ENCODE measurements at places on chromosomes 12 and 14.

GRCh38 chr12:127293507-127294310 lies 973.3 kb upstream of the TMEM132C start:
- DNase-seq, result no peak

DNA sequence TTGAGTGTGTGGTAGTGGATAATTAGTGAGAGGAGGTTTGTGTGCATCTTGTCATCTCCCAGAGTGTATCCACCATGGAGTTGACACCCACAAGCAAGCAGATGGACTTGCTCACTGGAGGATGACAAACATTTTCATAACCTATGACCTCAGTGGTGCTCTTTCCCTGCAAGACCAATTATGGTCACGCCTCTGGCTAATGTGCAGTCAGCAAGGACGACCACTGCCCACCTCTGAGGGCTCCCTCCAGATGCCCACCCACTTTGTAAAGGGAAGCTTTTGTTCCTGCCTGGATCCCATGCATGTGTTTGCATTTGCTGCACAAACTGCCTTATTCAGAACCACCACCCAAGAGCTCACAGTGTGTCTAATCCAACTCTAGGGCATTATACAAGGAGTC lies 982.8 kb downstream of the TMEM121 start:
- no peak for DNase-seq

GRCh38 chr14:30084811-30085210 lies 157.2 kb upstream of the PRKD1 start:
- DNase-seq, result no peak

DNA sequence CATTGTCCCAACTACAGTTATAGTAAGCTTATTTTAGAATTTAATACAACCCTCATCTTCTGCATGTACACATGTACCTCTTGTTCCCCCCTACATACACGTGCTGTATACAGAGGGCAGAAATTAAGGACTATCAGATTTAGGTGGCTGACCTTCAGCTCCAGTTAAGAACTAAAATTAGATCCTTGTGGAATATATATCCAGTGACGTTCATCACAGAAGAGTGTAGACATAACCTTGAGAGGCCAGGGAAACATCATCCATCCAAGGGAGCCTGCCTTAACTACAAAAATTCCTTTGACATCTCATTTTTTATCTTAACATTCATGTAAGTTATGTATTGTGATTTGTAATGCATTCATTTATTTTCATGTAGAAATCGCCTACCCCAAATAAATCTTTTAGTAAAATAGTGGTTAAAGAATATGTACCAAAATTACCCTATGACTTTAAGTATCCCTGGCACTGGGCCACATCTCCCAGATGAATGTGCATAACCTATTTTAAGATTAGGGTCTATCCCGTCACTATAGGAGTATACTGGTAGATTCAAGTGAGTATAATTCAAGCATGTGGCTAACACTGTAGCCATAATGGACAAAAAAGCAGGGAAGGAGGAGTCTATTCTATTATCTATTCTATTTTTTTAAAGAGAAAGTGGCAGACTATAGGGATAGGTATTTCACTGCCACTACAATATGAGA lies 27.5 kb downstream of the RIC8B start:
- no peak for DNase-seq

GRCh38 chr12:20528208-20528607 lies 159.9 kb downstream of the PDE3A start:
- DNase-seq, result no peak

- no peak for DNase-seq
Measured at GRCh38 chr12:95548056-95548538, 3.2 kb downstream of the USP44 start.

DNA sequence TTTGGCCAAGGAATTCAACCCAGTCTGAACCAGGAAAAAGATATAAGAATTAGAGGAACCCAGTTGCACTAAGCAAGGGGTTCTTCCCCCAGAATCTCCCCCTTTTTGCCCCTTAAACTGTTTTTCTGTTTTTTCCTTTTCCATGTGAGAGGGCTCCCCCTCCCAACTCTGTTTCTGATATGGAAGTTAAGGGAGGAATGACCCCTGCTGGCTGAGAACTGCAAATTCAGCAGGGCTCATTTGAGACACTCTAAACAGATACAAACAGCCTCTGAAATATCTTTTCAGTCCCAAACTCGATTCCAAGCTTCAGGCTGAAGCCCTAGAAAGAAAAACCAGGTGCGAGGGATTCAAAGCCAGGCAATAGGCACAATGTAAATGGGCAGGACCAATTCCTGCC lies 132.7 kb downstream of the SLC41A2 start:
- no peak for DNase-seq

DNA sequence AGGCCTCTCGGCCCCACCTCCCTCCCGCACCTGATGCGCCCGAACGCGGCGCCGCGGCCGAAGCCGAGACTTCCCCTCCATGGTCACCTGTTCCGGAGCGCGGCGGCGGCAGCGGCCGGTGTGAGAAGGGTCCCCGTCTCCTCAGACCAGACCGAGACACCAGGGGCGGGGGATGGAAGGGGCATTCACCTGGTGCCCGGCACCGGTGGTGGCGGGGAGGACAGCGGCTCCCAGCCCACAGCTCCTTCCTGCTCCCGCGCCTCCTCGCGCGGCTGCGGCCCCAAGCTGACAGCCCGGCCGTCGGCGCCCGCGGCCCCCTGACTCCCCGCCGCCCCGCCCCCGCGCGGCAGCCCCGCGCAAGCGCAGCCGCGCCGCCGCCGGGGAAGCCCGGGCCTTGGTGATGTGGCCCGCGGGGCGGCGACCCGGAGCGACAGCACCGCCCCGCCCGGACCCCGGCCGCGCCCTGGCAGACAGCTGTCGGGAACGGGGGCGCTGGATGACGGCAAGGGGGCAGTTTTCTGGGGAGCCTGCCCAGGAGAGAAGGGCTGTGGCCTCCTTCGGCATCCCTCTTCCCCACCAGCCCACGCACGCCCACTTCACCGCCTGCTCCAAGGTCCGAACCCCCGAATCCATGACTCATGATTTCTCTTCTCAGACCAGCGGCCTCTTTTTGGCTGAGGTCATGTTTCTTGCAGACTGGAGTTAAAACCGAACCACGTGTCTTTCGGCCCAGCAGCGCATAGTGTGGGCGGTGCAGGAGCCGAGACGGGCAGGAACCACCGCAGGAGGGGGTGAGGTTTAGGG lies at the start of gene SLC41A2:
SLC41A2 (minus strand) TSS at position 290 of the 804 bp plus-strand sequence. CDS start 29,763 bp downstream, outside the sequence.
- peak; percentile 57 for DNase-seq

- DNase-seq, result no peak
Measured at GRCh38 chr14:77377502-77377844, 294 bp downstream of the SAMD15 start.

GRCh38 chr14:92863286-92864080 lies 59.5 kb upstream of the CHGA start:
- DNase-seq, result no peak

GRCh38 chr12:121325922-121326396 lies 26.3 kb downstream of the ANAPC5 start:
- DNase-seq, result no peak

GRCh38 chr12:51814311-51815088 lies 34.0 kb downstream of the FIGNL2 start:
- DNase-seq, result peak; percentile 34

DNA sequence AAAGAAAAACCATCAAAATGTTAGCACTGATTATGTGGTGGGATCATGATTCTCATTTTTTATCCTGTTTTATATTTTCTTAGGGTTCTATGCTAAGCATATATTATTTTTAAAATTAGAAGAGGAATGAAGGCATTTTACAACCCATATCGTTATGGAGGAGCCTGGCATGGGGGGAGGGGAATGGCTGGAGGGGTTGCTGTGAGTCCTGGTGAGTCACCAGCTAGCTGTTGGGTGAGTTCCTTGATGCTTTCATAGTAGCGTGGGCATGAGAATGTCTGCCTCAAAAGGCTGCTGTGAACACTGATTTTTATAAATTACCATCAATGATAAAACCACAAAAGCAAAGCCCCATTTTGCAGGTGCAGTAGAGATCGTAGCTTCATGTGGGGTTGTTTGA lies 46.9 kb downstream of the C14orf132 start:
- no peak for DNase-seq

- no peak for DNase-seq
Measured at GRCh38 chr14:53389202-53389601, 236.1 kb upstream of the DDHD1 start.

DNA sequence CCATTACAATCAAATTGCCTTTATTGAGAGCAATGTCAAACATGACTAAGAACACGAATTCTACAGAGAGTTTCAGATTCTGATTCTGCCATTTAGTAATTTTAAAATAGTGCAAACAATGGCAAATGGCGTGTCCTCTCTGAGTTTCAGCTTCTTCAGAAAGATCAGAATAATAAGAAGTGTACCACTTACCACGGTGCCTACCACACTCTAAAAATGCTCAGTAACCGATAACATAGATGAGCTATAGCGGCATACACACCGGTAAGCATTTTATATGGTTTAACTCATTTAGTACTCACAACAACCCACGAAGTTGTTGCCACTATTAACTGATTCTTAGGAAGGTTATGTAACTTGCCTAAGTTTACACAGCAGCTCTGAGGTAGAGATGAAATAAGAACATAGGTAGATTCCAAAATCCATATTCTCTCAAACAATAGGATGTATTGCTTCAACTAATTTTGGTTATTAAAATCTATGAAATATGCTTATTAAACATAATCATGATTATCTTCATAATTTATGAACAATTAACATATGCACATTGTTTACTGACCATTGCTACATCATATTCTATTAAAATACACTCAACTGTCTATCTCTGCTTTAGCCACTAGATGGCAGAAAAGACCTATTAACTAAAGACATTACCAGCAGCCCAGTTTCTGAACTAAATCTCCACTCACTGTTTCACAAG lies 38.3 kb downstream of the SLC6A15 start:
- DNase-seq, result no peak

- DNase-seq, result no peak
Measured at GRCh38 chr14:100051543-100051942, 13.7 kb upstream of the EVL start.

DNA sequence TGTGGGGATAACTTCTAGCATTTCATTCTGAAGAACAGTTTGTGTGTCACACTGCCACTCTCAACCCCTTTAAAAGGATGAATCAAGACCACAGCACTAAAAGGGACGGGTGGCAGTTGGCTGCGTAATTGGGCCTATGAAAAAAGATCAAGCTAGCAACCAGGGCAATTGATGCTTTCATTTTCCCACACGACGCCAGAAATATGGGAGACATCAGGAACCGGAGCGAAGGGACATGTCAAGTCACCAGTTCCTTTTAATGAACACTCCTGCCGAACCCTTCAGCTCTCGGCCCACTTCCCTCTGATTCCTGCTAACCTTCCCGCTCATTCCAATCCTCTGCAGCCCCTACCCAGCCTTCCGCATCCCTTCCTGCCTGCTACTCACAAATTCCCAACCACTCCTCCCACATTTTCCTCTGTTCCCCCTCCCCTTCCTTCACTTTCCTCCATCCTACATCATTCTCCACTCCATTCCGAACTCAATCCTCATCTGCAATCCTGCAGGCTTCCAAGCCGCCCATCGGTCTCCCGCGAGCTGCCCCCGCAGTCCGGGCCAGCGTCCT lies 753 bp downstream of the CSRNP2 start:
- no peak for DNase-seq

DNA sequence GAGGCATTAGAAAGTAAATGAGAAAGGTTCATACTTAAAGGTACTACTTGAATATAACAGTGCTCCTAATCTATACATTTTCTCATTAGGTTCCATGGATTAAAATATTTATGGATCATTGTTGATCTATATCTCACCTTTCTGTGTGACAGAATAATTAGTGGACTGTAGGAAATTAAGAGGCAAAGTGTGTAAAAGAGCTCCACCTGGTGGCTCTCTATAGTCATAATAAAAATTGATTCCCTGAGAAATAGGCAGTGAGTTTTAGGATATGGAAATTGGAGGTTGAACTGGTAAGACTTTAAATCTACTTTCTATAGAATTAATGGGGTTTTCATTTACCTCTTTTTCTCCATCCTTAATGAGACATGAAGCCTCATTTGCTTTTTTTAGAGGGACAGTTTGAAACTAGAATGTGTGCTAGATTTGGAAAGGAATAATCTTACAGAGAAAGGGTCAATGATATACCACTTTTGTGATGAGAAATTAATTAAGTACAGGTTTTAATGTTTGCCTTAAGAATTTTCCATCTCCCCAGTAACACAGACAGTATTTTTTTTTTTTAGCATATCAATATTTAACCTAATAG lies 11.8 kb upstream of the DERA start:
- DNase-seq, result no peak

GRCh38 chr12:80472911-80473500 lies 29.0 kb downstream of the PTPRQ start:
- DNase-seq, result no peak

- DNase-seq, result no peak
Measured at GRCh38 chr12:49332441-49332861, 4.5 kb downstream of the C1QL4 start.

GRCh38 chr14:103839579-103839978 lies 7.8 kb downstream of the PPP1R13B start:
- no peak for DNase-seq

- no peak for DNase-seq
Measured at GRCh38 chr14:87171141-87171540, 821.8 kb downstream of the GALC start.

- DNase-seq, result no peak
Measured at GRCh38 chr14:24270537-24271133, 762 bp downstream of the RABGGTA start.

DNA sequence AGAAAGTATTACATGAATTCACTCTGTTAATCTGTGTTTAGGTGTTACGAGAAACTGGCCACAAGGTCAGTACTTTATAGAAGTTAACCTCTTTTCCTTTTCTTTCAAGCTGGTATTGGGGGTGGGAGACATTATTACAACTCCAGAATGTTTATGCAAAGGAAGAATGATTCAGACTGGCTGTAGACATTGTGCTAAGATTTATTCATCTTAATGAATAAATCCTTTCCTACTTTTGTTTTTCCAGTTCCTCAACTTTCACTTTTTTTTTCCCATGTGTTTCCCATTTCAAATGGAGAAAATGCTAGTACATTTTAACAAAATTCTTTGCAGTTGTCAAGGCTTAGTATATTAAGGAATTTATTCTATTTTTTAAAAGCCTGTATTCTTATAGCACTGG lies 1.3 kb downstream of the OTOGL start:
- DNase-seq, result no peak

DNA sequence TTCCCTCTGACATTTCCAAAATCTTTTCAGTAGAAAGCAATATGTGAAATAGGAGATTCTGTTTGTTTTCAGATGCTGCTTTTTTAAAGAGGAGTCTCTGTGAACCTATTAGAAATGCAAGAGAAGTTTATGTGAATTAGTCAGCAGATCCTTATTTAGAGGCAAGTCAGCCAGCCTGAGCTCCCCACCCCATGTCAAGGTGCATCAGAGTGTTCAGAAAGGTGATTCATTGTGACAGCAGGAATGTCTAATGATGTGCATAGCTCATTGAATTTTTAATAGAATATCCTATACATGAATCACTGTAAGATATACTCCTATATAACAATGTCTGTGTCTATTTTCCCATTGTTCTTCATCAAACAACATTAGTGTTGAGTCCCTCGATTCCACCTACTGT lies 1222.4 kb upstream of the USP15 start:
- DNase-seq, result no peak

DNA sequence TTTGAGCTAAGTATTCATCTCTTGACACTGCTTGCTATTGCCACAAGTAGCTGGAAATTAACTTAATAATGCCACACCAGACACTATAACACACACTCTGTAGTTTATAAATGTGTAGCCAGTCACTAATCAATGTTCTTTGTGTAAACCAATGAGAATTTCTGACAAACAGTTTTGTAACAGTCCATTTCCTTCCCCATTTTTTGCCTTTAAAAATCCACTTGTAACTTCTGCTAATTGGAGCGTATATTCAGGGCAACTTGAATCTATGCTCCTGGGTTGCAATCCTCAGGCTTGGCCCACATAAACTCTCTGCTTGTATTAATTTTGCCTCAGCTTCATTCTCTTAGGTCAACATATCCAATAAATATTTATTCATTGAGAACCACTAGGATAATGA lies 125.0 kb upstream of the DHRS4 start:
- DNase-seq, result no peak

All from stimulated activated CD8-positive, alpha-beta memory T cell treated with anti-CD3 and anti-CD28 coated beads, Interleukin-12 subunit alpha, Interleukin-12 subunit beta, amount 100 ng/mL, for 1 hour (primary cell).